GM13977 (cell line): ENCODE measurements at places on chromosomes 5 and 9.

GRCh38 chr9:113299800-113300292 lies 3.3 kb downstream of the RNF183 start:
- DNase-seq, result no peak

DNA sequence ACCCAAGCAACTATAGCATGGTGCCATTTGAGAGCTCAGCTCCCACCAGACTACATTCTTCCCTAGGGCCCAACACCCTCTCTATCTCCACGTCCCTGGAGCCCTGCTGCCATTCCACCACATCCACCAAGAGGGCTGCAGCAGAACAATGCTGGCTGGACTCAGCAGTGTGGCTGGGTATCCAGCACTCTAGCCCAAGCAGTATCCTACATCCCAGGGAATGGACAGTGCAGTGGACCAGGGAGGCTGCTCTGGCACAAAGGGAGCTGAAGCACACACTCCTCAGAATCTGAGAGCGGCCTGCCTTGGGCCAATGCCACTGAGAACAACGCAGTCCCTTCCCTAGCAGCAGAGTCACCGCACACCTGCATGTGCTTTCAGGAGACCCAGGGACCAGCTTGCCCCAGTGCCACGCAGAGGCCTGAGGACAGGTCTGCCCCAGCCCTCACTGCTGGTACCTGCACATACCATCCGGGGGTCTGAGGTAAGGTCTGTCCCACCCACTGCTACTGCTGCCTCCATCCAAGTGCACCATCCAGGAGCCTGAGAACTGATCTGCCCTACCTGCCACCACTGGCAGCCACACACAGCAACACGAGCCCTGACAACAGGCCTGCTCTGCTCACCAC lies 95.9 kb downstream of the ZDHHC21 start:
- DNase-seq, result no peak

GRCh38 chr9:2180154-2180553 lies 165.0 kb downstream of the SMARCA2 start:
- DNase-seq, result no peak

GRCh38 chr5:14357851-14358250 lies 214.7 kb downstream of the TRIO start:
- no peak for DNase-seq

- peak; percentile 57 for DNase-seq
These were observed 130.4 kb upstream of the POC5 start for GRCh38 chr5:75847561-75848021.

DNA sequence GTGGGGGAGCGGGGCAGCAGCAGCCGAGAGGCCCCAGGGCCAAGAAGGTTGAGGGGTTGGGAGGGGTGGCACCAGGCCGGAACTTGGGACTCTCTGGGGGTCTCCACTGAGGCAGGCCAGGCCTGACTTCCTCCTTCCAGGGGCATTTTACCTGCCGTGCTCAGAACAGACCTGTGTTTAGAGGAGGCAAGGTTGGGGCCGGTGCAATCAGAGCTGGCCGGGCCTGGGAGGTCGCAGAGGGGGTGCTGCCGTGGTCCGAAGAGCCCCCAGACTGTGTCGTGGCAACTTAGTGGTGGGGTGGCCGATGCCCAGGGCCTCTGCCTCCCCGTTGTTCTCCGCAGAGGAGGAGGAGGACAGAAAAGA lies 21.8 kb downstream of the GLT6D1 start:
- DNase-seq, result no peak

DNA sequence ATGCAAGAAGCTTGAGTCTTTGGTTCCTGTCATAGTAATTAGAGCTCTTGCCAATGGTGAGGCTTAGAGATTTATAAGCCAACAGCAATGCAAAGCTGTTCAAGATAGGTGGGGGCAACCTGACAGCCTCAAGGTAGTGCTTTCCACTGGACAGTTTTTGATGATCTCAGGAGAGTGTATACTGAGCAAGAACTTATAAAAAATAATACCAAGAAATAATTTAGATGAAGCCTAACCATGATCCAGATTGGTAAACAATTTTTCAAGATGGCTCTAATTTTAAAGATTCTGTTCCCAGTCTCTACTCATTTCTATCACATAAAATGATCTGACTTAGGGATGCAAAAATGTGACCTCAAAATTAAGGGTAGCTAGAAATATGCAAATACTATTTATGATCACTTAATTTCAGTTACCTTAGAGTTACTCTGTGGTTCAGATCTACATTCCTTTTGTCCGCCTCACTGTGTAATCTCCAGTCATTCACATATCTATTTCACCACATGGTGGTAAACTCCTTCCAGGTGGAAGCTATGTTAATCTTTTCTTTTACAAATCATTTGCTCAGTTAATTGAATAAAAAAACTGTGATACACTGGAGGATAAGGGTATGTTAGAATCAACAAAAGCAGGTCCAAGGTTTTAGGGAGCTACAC lies 1228.0 kb upstream of the C9orf72 start:
- no peak for DNase-seq

DNA sequence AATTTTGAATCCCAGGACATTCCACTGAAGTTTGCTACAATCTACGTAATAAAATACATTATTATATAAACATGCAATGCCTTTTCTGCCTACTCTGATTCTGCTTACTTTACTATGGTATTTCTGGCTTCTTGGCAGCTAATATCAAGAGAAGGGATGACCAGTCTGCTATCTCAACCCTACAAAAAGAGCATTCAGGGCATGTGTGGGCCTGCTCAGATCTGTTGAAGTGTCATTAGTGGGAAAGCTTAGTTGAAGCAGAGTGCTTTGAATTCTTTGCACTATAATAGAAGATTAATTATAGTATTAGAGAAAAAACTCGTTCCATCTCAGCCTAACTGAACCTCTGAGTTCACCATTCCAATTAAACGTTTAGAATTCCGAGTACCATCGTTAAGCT lies 339.5 kb upstream of the ISL1 start:
- no peak for DNase-seq
